ENCODE measurements at places on chromosomes 16 and 17. TPM values are rescaled to one million over a fixed set of nuclear protein-coding genes. Genes with fewer than 3 reads are reported as not detected.

The CHST5 gene
- total RNA-seq: not detected

The MYH13 gene
- under 0.01 TPM for total RNA-seq

The TLK2 gene
- 38.5 TPM for total RNA-seq

The MRM1 gene
- 4.9 TPM for total RNA-seq

The CTRB1 gene
- 0.14 TPM for total RNA-seq

The ACBD4 gene
- 4.7 TPM for total RNA-seq

The KRTAP3-2 gene
- not detected for total RNA-seq

The ADAT1 gene
- total RNA-seq: 23.2 TPM

The SMIM5 gene
- total RNA-seq: 0.94 TPM
